CD14-positive monocyte (primary cell): ENCODE measurements at places on chromosomes 5 and 9. TPM values are rescaled to one million over a fixed set of nuclear protein-coding genes. Genes with fewer than 3 reads are reported as not detected.

IL31RA gene
- polyA plus RNA-seq: 0.89 and 1.8 TPM in 2 replicates

ARL14EPL gene
- polyA plus RNA-seq: not detected

PRLR gene
- 0.12 TPM for polyA plus RNA-seq

GRCh38 chr5:54544044-54544443 lies 26.5 kb downstream of the SNX18 start:
- DNase-seq: no peak

DNA sequence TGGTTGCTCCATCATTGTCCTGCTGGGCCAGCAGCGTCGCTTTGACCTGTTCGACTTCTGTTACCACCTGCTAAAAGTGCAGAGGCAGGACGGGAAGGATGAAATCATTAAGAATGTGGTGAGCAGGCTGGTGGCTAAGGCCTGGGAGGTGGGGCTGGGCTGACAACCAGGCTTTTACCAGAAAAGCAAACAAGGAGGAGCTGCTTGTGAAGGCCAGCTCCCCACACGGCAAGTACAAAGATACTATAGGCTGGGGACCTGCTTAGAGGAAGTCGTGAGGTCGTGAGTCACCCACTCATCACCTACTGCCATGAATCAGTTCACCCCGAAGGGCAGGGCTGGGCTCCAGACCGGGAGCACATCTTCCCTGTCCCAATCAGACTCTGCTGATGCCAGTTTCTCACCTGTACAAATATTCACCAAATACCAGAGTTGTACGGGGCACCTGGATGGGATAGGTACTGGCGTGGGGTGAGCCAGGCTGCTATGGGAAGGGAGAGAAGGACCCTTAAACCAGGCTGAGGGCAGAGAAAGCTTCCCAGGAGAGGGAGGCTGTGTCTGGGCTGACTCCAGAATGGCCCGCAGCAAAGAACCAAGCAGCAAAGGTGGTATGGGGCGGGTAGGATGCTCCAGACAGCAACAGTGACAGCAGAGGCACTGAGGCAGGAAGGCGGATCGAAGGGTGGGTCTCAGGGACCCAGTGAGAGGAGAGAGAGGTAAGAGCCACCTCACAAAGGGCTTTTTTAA lies 69.3 kb upstream of the NIPAL4 start:
- DNase-seq: no peak

GRCh38 chr5:88691945-88692868 lies 190.8 kb downstream of the MEF2C start:
- no peak for DNase-seq

DNA sequence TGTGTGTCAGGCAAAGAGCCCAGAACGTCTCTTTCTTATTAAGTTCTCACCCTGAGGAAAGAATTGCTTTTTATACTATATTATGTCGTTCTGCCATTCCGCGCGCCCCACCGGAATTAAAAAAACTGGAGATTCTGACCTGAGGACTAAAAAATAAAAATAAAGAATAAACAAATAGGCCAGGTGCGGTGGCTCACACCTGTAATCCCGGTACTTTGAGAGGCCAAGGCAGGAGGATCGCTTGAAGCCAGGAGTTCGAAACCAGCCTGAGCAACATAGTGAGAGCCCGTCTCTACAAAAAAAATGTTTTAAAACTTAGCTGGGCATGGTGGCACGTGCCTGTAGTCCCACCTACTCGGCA lies 677 bp upstream of the DYNC2I2 start:
- DNase-seq: no peak
